Thyroid gland (tissue), 4 donors: ENCODE measurements at places on chromosomes 12 and 14. TPM values are rescaled to one million over a fixed set of nuclear protein-coding genes. Genes with fewer than 3 reads are reported as not detected.

DNA sequence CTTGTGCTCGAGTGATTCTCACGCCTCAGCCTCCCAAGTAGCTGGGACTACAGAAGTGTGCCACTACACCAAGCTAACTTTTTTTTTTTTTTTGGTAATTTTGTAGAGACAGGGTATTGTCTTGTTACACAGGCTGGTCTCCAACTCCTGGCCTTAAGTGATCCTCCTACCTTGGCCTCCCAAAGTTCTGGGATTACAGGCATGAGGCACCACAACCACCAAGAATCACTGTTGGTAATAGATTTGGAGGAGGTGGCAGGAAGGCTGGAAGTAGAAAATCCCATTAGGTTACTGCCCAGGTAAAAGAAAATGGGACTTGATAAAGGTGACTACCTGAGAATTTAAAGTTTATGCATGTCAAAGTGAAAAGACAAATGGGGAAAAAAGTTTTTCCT, 1.4 kb upstream of the CDCA4 start:
- peaks cover 18% of the 10 kb centered on the region for H3K4me1 ChIP-seq
- H3K27ac ChIP-seq, result no peak overlapping the region
- no peaks in the 10 kb centered on the region for H3K27me3 ChIP-seq

- H3K27ac ChIP-seq, result peak overlapping the region; percentile 52
- DNase-seq, result peak; percentile 56
- H3K27me3 ChIP-seq, result no peaks in the 10 kb centered on the region
- H3K4me3 ChIP-seq, result no peak overlapping the region
- H3K36me3 ChIP-seq, result no peaks in the 10 kb centered on the region
- H3K4me1 ChIP-seq, result peaks cover 6% of the 10 kb centered on the region
These were observed 4.7 kb downstream of the LTB4R start for GRCh38 chr14:24315807-24316596.

Gene CACNA1C
- 4.2 TPM for total RNA-seq

Gene KRT71
- not detected for total RNA-seq

Gene SLC5A8
- total RNA-seq, result 114 TPM

DNA sequence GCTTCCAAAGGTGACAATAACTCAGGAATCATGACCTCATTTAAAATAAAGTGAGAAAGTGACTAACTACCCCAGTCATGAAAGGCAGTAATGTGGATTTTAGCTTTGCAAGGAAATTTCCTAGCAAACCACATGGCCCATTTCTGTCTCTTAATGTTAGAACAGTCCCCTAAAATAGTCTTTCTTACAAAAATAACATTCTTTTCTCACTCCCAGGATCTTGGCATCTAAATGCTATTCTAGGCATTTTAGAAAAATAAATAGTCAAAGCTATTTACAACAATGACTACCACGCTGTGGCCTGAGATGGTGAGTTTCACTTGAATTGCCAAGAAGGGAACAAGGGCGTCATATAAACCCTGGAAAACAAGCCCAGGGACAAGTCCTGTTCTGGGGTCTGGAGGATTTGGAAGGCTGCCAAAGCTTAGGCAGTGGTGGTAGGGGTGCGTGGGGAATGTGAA, 101.2 kb upstream of the CCDC175 start:
- peak; percentile 60 for DNase-seq
- H3K4me3 ChIP-seq, result no peak overlapping the region

Gene IPO8
- total RNA-seq, result 45.1 TPM

GRCh38 chr14:61385002-61385685, 63.8 kb downstream of the PRKCH start:
- no peaks in the 10 kb centered on the region for H3K36me3 ChIP-seq
- H3K4me3 ChIP-seq, result no peak overlapping the region
- DNase-seq, result no peak
- H3K27ac ChIP-seq, result no peak overlapping the region
- H3K4me1 ChIP-seq, result no peaks in the 10 kb centered on the region

Gene FRS2
- 65.0 TPM for total RNA-seq

Gene DAO
- not detected for total RNA-seq

Gene ESPL1
- total RNA-seq, result 1.5 TPM

GRCh38 chr14:76089575-76089974, 62.1 kb upstream of the GPATCH2L start:
- no peaks in the 10 kb centered on the region for H3K4me1 ChIP-seq
- no peak overlapping the region for H3K4me3 ChIP-seq
- DNase-seq, result no peak
- H3K36me3 ChIP-seq, result no peaks in the 10 kb centered on the region
- H3K27me3 ChIP-seq, result no peaks in the 10 kb centered on the region

Gene ADCY4
- total RNA-seq, result 54.5 TPM

- H3K4me3 ChIP-seq, result no peak overlapping the region
- peak; percentile 76 for DNase-seq
- H3K27ac ChIP-seq, result peak overlapping the region; percentile 78
- H3K27me3 ChIP-seq, result no peaks in the 10 kb centered on the region
These were observed 100.1 kb downstream of the HEATR5A start for GRCh38 chr14:31320216-31320615.

- no peak for DNase-seq
- H3K36me3 ChIP-seq, result no peaks in the 10 kb centered on the region
- H3K4me3 ChIP-seq, result no peak overlapping the region
These were observed 42.1 kb upstream of the CTDSP2 start for GRCh38 chr12:57888409-57889157.

DNA sequence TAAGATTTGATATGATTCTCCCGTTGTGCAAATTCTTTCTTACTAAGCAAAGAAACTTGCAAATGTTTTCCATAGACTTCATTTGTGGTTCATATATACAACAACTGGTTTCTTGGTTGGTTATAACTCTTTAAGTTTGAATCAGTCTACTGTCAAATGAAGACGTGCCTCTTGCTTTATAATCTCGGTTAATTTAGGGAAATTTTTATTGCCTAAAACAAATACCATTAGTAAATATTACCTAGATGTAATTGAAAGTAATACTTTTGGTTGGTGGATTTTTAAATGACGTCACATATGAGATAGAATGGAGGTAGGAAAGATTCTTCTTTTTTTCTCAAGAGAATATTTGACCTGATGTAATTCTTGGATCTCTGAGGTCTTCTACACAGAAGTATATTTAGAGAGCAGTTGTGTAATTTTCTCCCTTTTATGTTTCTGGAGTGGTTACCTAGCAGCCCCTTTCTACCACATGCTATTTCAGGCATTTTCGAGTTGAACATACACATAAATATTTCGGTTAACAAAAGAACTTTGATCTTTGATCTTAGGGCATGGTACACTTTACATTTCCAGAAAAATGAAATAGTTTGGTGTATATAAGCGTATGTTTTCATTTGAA, 1.7 kb downstream of the ATF7IP start:
- H3K36me3 ChIP-seq, result no peaks in the 10 kb centered on the region
- peak overlapping the region; percentile 49 for H3K4me3 ChIP-seq
- DNase-seq, result no peak

- H3K27ac ChIP-seq, result no peak overlapping the region
- H3K27me3 ChIP-seq, result no peaks in the 10 kb centered on the region
- no peaks in the 10 kb centered on the region for H3K36me3 ChIP-seq
- H3K4me1 ChIP-seq, result peaks cover 32% of the 10 kb centered on the region
- no peak overlapping the region for H3K4me3 ChIP-seq
These were observed 161.7 kb downstream of the CAND1 start for GRCh38 chr12:67430708-67431335.

Gene AJUBA
- 31.6 TPM for total RNA-seq

Gene MUCL1
- not detected for total RNA-seq

Gene BRI3BP
- total RNA-seq, result 11.1 TPM

Gene PPFIA2
- total RNA-seq, result 2.0 TPM

DNA sequence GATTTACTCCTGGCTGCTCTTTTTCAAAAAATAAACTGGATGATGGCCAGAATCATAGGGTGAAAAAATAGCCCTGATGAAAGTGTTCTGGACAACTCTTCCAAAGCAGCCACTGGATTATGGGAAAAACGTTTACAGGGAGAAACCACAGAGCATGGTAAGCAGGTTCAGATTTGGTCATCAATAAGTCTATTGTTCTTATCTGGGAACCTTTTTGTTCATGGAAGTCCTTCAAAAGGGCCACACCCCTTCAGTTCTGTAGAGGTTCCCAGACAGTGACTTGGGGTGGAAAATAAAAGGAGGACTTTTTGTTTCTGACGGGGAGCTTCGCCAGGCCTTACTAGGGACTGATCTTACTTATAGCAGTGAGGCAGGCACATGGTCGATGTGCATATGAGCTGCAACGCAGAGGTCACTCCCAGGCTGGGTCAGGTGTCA, 117.4 kb upstream of the SLC38A2 start:
- H3K27me3 ChIP-seq, result no peaks in the 10 kb centered on the region
- H3K36me3 ChIP-seq, result no peaks in the 10 kb centered on the region
- peaks cover 7% of the 10 kb centered on the region for H3K4me1 ChIP-seq
- no peak for DNase-seq
- H3K4me3 ChIP-seq, result no peak overlapping the region
- peak overlapping the region; percentile 18 for H3K27ac ChIP-seq

Gene KRT5
- total RNA-seq, result not detected

Gene DPY19L2
- 56.2 TPM for total RNA-seq

Gene GLIPR1L1
- not detected for total RNA-seq

DNA sequence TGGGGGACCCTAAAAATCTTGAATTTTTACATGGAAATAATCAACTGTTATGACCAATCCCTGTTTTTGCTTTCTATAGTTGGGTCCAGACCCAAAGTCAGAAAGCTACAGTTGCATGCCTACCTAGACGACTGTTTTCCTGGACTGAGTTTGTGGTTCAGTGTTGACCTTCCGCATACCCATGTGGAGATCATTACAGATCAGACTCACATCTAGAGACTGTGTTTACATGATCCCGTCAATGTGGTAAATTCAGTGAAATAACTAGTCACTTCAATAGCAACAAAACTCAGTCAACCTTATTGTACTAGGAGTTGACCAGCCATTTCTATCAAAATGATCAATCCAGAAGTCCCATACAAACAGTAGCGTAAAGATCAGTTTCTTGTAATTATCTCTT, 257.6 kb downstream of the EGLN3 start:
- no peak for DNase-seq
- H3K4me1 ChIP-seq, result no peaks in the 10 kb centered on the region
- H3K27ac ChIP-seq, result no peak overlapping the region
- no peak overlapping the region for H3K4me3 ChIP-seq
- H3K27me3 ChIP-seq, result no peaks in the 10 kb centered on the region
- no peaks in the 10 kb centered on the region for H3K36me3 ChIP-seq

DNA sequence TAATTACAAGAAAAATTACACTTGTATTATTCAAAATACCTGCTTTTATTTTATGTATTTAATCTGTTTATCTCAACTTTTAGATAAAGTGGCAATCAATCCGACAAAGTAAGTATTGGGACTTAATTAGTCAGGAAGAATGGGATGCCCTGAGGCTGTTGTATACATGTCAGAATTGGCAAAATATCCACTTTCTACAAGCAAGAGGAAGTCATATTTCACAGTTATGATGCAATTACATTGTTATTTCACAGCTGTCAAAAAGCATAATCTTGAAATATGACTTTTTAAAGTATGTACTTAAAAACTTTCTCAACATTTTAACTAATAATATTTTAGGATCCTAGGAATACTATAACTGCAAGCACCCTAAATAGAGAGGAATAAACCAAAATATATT, 357.1 kb upstream of the MGAT4C start:
- H3K36me3 ChIP-seq, result no peaks in the 10 kb centered on the region
- H3K4me3 ChIP-seq, result no peak overlapping the region
- no peak overlapping the region for H3K27ac ChIP-seq
- H3K4me1 ChIP-seq, result no peaks in the 10 kb centered on the region
- H3K27me3 ChIP-seq, result no peaks in the 10 kb centered on the region

Gene CISTR
- total RNA-seq, result not detected

DNA sequence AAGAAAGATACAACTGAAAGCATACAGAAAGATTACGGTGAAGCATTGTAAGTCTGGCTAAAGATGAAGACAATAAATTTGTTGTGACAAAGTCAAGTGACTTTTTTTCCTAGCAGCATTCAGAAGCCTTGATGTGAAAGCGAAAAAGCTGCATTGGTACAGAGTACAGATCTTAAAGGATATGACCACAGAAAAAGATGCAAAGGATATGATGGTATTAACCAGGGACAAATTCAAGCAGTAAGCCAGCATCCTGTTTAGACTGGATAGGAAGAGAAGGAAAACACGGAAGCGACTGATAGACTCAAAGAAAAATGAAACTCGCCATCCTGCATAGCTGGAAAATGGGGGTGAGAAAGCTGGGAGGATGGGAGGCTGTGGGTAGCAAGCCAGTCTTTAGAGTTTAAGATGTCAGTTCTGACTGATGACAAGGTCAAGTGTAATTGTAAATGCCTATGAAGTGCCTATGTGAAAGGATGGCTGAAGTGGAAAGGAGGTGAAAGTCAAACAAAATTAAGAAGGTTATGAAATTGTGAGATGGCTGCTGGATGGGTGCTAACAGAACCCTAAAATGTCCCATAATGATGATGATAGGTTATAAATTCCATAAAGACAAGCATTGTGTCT, 92.4 kb downstream of the PHLDA1 start:
- peaks cover 13% of the 10 kb centered on the region for H3K4me1 ChIP-seq
- H3K27me3 ChIP-seq, result no peaks in the 10 kb centered on the region
- H3K4me3 ChIP-seq, result no peak overlapping the region
- no peak for DNase-seq

GRCh38 chr12:64696080-64696741, 63.0 kb downstream of the GNS start:
- no peak for DNase-seq
- H3K4me1 ChIP-seq, result peaks cover 3% of the 10 kb centered on the region
- no peak overlapping the region for H3K4me3 ChIP-seq
- no peak overlapping the region for H3K27ac ChIP-seq
- no peaks in the 10 kb centered on the region for H3K27me3 ChIP-seq
- H3K36me3 ChIP-seq, result no peaks in the 10 kb centered on the region

- no peaks in the 10 kb centered on the region for H3K4me1 ChIP-seq
- no peaks in the 10 kb centered on the region for H3K36me3 ChIP-seq
- no peaks in the 10 kb centered on the region for H3K27me3 ChIP-seq
- H3K4me3 ChIP-seq, result no peak overlapping the region
These were observed 1101.4 kb downstream of the BCL11B start for GRCh38 chr14:98170575-98170974.

- no peak overlapping the region for H3K4me3 ChIP-seq
- no peak overlapping the region for H3K27ac ChIP-seq
- H3K27me3 ChIP-seq, result no peaks in the 10 kb centered on the region
- no peaks in the 10 kb centered on the region for H3K4me1 ChIP-seq
- peaks cover 11% of the 10 kb centered on the region for H3K36me3 ChIP-seq
- DNase-seq, result no peak
These were observed 60.6 kb downstream of the BEGAIN start for GRCh38 chr14:100526632-100527031.

- DNase-seq, result no peak
- no peaks in the 10 kb centered on the region for H3K27me3 ChIP-seq
- H3K4me3 ChIP-seq, result no peak overlapping the region
- no peaks in the 10 kb centered on the region for H3K4me1 ChIP-seq
- no peak overlapping the region for H3K27ac ChIP-seq
These were observed 221.0 kb downstream of the ASCL1 start for GRCh38 chr12:103178366-103179080.

Gene NPFF
- total RNA-seq, result not detected

Gene RERG
- 3.2 TPM for total RNA-seq

- DNase-seq, result no peak
- no peak overlapping the region for H3K27ac ChIP-seq
- H3K4me1 ChIP-seq, result no peaks in the 10 kb centered on the region
- no peak overlapping the region for H3K4me3 ChIP-seq
These were observed 475.6 kb upstream of the SOX5 start for GRCh38 chr12:24424889-24425600.

GRCh38 chr12:128790221-128790620, 33.5 kb downstream of the SLC15A4 start:
- H3K27ac ChIP-seq, result no peak overlapping the region
- H3K27me3 ChIP-seq, result no peaks in the 10 kb centered on the region
- peaks cover 26% of the 10 kb centered on the region for H3K36me3 ChIP-seq
- no peak overlapping the region for H3K4me3 ChIP-seq
- no peak for DNase-seq
